ENCODE measurements at places on chromosomes 11 and 22. TPM values are rescaled to one million over a fixed set of nuclear protein-coding genes. Genes with fewer than 3 reads are reported as not detected.

The OR52E8 gene
- total RNA-seq: not detected

DNA sequence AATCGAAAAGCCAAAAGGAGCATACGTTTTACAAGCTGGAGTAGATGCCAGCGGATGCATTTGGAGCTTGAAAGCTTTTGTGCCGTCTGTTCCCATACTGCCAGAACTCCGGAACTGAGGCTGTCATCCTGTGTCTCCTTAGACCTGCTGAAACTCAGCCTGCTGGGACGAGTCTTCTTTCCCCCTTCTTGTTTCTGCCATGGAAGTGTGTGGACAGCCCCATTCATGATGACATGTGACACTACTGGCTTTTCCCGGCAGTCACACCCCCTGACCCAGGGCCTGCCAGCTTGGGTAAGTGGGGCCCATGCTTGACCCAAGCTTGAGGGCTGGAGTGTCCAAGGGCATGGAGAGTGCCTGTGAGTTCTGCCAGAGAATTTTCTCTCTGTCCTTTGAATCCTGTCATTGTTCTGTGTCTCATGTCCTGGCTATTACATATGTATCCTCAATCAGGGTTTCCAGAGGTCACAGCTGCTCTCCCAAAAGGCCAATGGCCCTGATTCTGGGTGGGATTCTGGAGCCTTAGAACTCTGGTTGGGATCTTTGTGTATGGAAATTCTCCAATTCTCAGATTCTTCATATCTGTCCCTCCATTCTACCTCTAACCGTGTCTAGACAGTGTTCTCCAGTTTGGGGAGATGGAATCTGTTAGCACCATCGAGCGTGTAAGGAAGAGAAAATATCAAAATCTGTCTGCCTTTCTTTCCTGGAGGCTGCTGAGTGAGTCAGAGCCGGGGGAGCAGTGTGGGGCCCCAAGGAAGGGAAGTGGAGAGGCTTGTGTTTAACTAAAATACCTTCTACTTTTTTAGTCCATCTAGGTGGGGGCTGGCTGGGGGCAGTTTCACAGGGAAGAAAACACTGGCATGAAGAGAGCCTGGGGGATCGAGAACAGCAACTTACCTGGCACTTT lies 73.2 kb downstream of the KIAA1671 start:
- DNase-seq: no peak
- no peak overlapping the region for H3K27ac ChIP-seq
- no peak overlapping the region for H3K4me3 ChIP-seq

DNA sequence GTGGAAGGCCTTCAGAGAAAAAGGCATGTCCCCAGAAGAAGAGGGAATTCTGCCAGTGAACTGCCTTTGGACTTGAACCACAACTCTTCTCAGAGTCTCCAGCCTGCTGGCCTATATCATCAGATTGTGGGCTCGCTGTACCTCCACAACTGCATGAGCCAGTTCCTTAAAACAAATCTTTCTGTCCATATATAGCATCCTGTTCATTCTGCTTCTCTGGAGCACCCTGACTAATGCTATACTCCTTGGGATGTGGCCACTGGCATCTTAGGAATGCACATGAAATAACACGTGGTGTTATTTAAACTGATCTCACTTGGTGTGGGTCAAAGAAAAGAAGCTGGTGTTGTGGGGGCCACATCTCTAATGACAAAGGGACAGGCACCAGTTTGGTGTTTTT lies 58.3 kb upstream of the VSTM5 start:
- no peak overlapping the region for H3K27ac ChIP-seq
- H3K36me3 ChIP-seq: no peaks in the 10 kb centered on the region
- H3K4me1 ChIP-seq: peaks cover 7% of the 10 kb centered on the region
- no peaks in the 10 kb centered on the region for H3K27me3 ChIP-seq
- no peak overlapping the region for H3K4me3 ChIP-seq
- DNase-seq: no peak

GRCh38 chr22:21044931-21045584 lies 688 bp upstream of the LRRC74B start:
- H3K36me3 ChIP-seq: no peaks in the 10 kb centered on the region
- H3K4me1 ChIP-seq: peaks cover 18% of the 10 kb centered on the region
- no peak for DNase-seq

DNA sequence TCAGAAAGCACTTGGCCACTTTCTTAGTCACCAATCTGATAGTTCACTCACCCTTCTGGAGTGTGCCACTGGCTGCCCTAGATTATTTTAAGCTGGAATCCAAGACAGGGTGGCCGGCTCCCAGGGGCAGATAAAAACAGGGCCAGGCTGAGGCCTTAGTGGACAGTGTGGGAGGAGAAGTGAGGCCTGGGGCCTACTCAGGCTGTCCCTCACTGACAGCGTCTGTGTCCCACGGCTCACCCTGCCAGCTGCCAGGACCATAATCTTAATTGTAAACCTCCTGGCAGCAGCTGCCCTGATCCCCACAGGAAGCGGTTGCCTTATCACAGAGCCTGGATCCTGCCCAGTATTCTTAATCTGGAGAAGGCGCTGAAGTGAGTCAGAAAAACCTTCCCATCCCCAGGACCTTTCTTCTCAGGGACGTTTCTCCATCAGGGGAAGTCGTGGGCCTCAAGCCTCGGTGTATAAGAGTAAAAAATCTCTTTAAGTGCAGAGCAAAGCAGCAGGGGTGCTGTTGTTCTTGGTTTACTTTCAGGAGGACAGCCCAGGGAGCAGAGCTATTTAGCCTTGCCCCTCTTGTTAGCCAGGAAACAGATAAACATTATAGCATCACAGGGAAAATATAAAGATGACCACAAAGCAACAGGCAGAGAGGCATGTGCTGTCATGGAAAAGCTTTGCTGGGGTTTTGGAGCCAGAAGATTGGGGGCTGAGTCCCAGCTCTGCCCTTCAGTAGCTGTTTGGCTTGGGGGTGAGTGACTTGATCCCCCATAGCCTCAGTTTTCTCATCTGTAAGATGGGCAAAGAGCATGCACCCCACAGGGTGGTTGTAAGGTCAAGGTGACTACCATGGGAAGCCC lies 39.6 kb downstream of the TSPAN18 start:
- H3K27me3 ChIP-seq: no peaks in the 10 kb centered on the region
- peak; percentile 25 for DNase-seq
- no peak overlapping the region for H3K27ac ChIP-seq
- no peaks in the 10 kb centered on the region for H3K36me3 ChIP-seq
